Activated T-helper 17 cell treated with anti-CD3 and anti-CD28 coated beads, Interleukin-2, amount 50 U/mL, for 72 hours (primary cell): ENCODE measurements at places on chromosomes 12 and 14. TPM values are rescaled to one million over a fixed set of nuclear protein-coding genes. Genes with fewer than 3 reads are reported as not detected.

DNA sequence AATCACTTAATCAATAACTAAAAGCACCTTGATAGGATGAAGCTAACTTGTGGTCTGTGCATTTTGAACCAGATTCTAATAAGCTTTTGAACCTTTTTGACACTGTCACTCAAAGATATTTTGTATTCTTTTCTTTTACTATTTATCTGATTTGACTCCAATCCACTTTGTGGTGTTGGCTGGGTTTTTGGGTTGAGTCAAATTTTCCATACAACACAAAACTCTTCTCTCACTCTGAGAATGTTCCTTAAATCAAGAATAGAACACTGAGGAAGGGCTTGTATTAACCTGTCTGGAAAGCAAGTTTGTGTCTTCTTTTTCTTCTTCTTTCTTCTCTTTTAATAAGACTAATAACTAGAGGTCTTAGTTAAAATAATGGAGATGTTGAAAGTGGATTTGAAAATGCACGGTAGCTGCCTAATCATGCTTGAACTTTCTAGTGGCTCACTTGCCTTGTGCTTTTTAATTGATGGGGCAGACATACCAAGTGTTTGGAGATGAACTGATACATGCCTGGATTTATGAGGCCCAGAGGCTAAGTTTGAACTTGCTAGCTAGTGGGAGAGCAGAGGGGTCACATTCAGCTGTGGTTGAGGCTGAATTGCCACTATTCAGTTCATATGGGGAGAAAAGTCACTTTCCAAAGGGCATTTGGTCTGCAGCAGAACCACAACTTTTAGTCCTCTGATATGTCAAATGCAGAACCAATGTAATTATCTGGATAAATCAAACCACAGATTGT is 93.5 kb upstream of the PTHLH start:
- ATAC-seq: peak; percentile 71

- no peak for ATAC-seq
Observed at GRCh38 chr12:77152623-77153193, 87.3 kb upstream of the E2F7 start.

Gene TMEM132C
- not detected for total RNA-seq

Gene KRT78
- not detected for total RNA-seq

Gene TSPAN19
- total RNA-seq: not detected

- ATAC-seq: no peak
Observed at GRCh38 chr14:64766430-64767151, 62.4 kb downstream of the PLEKHG3 start.

GRCh38 chr14:21060614-21061346 is 3.2 kb downstream of the RNASE8 start:
- ATAC-seq: no peak

- no peak for ATAC-seq
Observed at GRCh38 chr12:119678459-119678858, 10.5 kb downstream of the PRKAB1 start.

Gene KRT85
- not detected for total RNA-seq

GRCh38 chr14:74747237-74747636 is 15.9 kb upstream of the YLPM1 start:
- ATAC-seq: no peak

DNA sequence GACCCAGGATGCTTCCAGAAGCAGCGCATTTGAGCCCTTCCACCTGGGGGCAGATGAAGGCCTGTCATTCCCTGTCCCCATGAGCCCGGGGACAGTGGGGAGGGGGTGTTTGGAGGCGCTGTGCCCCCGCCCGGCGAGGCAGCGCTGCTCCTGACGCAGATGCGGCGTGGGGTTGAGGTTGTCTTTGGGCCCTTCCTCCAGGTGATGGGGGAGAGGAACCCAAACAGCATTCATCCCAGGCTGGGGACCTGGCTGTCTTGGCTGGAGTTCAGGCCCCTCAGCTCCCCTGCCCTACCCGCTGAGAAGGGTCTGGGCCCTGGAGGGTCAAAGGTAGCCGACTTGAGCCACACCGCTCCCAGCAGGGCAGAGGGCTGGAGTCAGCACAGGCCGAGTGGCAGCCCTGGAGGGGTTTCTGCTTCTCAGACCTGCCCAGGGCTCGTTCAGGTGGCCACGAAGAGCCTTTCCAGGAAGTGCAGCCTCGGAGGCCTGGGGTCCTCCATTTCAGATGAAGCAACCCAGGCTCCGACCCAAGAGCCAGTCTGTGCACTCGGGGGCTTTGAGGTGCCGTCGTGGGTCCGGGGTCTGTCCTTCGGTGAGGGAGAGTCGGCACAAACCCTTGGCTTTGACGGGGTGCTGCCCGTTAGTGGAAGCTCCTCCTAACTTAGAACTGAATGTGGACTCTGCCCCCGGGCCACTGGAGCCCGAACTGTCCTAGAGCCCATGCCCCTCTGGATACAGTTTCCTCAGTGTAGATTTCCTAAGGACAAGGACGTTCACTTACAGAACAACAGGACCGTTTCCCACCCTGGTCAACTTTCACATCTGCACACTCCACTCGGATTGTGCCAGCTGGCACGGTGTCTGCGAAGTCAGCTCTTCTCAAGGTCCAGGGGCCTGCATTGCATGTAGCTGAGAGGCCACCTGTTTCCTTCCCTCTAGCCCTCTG is 16.1 kb downstream of the ACADS start:
- no peak for ATAC-seq

Gene TC2N
- total RNA-seq: 81.2 TPM
